ENCODE measurements at places on chromosomes 1 and 21.

DNA sequence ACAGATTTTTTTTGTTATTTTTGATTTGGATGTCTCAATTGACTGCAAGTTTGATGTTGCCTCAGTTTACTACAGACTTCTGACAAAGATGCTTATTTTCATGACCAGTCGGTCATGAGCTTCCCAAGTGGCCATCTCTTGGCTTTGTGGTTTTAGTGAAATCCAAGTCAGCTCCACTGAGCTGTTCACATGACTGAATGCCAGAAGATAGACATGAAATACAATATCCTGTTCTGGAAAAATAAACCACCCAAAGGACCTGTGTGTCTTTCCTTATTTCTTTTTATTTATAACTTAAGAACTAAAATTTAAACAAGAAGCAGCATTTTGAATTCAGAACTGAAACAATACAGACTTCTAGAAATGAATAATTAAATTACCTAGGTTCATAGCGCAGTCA is 89.3 kb downstream of the HMCN1 start:
- DNase-seq, result peak; percentile 38

DNA sequence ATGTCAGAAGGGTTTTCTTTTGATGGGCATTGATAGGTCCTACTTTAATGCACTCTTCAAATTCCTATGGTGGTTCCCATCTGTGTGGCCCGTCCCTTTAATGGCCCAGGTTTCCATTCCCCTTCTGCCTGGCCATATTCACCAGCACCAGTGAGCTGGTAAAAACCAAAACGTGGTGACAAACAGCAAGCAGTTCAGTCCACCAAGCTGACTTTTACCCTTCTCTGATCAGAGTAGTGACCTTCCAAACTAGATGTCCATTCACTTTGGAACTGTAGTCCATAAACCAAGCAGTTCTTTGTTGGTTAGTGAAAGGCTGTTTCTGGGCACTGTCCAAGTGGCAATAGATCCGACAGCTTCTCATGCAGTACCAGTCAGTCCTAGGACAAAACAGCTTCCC is 60.5 kb downstream of the SMYD2 start:
- DNase-seq, result no peak

- DNase-seq, result no peak
Observed at GRCh38 chr1:156639601-156640101, 2.3 kb upstream of the BCAN start.

DNA sequence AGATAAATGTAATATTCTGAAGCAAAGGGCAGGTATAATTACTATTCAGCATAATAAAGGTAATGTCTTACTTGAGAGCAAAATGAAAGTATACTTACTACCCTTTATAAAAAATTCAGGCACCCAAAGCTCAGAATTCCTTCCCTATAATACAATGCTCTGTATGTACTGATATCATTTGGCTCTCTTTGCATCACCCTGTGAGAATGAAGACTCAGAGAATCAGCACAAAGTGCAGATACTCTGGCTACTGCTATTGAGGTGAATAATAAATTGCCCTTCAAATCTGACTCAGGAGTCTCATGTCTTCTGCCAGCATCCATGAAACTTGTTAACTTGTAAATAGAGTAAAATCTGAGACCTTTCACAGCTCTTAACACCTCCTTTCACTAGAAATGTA is 108.5 kb upstream of the KCTD3 start:
- DNase-seq, result no peak

GRCh38 chr1:94096797-94097549 is 24.0 kb downstream of the ABCA4 start:
- DNase-seq, result peak; percentile 71

DNA sequence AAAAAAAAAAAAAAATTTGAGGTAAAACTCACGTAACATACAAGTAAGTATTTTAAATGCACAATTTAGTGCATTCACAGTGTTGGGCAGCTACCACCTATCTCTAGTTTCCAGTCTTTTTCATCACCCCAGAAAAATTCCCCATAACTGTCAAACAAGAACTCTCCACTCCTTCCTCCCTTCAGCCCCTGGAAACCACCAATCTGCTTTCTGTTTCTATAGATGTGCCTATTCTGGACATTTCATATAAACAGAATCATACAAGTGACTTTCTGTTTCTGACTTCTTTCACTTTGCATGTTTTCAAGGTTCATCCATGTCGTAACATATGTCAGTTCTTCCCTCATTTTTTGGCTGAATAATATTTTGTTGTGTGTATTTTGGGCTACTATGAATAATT is 24.9 kb upstream of the ETS2 start:
- no peak for DNase-seq

DNA sequence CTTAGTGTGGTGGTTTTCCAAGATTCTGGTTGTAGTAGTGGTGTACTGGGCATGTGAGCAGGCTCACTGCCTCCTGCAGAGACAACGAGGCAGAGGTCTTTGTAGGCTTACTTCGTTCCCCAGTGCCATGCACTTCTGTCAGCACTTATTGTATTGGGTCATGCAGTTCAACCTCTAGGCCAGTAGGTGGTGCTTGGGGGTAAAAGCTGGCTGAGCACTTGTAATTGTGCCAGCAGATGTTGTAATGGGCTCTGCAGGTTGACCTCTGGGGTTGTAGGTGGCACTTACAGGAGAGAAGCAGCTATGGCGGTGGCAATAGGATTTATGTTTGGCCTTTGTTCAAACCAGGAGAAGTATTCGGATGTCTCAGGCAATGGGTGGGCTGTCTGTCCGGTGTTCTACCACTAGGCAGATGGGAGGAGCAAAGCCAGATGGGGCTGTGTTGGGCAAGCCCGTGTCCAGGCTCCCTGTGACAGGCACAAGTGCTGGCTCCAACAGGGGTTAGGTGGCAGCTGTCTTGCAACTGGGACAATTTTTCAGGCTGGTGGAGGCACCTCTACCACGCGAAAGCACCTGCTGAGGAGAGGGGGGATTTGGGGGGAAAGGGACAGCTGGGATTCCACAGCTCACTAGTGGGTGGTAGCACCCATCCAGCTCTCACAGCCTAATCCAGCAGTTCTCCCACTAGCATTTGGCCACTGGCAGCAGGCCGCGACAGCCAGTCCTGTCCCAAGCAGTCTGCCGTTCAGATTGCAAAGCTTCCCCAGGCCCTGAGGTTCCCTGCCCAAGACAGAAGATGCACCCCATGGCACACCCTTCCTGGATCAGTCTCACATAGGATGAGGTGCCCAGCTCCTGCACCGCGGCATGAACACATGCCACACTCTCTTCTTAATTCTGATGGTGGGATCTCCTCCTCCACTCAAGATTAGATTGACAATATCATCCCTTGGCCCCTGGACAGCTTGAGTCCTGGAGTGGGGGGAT is 274.5 kb downstream of the CTH start:
- DNase-seq, result peak; percentile 40

GRCh38 chr1:50371749-50372148 is 51.5 kb downstream of the DMRTA2 start:
- no peak for DNase-seq
